ENCODE measurements at places on chromosomes 16 and 17.

DNA sequence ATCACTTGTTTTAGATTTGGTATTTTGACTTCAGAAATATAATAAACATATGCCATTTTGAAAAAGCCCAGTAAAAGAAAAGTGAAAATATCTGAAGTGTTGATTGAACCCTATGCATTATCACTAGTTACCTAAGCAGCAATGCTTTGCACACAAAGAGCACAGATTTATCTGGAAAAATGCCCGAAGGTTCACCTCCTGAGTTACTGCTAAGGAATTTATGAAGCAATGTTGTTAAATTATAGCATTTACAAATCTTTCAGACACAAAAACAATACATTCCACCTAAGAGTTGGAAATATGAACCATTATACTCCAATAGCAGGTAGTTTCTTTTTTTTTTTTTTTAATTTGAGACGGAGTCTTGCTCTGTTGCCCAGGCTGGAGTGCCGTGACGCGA lies 38.9 kb upstream of the GHDC start:
- DNase-seq: no peak

DNA sequence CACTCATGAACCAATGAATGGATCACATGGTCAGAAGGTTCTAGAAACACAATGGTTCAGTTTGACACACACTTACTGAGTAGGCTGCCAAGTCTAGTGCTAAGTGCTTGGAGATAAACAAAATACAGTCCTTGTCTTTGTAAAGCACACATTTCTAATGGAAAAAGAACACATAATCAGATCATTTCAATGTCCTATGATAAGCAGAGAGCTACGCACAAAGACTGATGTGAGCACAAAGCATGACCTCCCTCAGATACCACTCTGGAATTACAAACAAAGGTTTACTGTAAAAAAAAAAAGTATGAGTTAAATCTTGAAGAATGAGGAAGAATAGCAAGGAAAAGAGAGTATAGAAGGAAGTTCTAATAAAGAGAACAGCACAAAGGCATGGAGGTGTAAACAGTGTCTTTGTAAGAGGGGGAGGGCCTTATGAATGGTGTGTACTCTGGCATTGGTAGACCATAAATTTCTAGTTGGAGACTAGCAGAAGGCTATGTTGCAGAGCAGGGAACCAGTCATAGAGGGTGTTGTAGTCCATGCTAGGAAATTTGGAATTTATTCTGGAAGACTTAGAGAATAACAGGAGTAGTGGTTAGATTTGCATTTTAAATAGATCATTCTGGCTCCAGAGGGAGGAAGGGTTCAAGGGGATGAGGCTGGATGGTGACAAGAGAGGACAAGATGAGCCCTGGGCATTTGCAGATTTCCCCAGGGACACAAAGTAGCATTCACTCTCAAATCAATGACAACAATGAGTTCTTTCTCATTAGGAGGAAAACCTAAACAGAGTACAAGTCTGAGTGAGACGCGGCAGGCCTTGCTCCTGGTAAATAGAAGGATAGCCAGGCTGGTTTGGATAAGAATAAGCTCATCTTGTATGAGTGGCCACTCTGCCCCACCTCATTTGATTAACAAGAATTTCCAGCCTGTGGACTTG lies 468.0 kb downstream of the TOX3 start:
- DNase-seq: no peak

DNA sequence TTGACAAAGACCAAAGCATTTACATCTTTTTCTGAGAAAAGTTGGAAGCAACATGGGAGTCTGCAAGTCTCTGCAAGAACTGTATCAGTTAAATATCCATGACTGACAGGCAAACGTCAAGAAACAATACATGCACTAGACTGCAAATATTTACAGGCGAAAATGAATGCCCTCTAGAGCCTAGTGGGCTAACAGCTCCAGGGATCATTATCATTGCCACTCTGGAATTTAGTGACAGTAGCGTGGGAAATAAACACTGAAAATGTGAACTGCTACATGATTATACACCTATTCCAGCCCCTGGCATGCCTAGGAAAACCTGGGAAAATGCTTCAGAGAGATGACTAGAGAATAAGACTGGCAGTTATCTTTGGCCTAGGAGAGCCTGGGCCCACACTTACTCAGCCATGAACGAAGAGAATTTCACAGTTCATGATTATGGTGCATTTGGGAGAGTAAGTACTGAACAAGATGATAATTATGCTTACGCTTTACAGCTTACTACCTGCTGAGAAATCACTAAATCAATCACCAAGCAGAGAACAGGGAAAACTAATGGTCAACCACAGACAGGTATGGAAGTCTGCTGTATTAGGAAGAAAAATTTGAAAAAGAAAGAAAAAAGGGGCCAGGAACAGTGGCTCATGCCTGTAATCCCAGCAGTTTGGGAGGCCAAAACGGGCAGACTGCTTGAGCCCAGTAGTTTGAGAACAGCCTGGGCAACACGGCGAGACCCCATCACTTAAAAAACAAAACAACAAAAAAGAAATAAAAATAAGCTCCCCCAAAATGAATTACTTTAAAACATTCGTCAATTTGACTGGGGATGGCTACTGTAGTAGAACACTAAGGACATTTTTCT lies 66.6 kb upstream of the CLEC18B start:
- DNase-seq: no peak

- no peak for DNase-seq
Observed at GRCh38 chr17:13525876-13526275, 75.9 kb downstream of the HS3ST3A1 start.

DNA sequence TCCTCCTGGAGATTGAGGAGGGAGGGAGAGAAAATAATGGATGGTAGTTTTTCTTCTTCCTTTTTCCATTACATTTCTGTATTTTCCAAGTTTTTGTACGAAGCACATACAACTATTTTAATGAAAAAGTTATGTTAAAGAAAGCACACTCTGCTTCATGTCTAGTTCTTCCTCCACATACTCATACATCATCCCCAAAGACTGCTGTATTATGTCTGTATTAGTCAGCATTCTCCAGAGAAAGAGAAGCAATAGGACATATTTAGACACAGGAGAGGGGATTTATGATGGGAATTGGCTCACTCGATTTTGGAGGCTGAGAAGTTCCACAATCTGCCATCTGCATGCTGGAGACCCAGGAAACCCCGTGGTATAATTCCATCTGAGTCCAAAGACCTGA lies 10.1 kb upstream of the ACSM2A start:
- no peak for DNase-seq

DNA sequence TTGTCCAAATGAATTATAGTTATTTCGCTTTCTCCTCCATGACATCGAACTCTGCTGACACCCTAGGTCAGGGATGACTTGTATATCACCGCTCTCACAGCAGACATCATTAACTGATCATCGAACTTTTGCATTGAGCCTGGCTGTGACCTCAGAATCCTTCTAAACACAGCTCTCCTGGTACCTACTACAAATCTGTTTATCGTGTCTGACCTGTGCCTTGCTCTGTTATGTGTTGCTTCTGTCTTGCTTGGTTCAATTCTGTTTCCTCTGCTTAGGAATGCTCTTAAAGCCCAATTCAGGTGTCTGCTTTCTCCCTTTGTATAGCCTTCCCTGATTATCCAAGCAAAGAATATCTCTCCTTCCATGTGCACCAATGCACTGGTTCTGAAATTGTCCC lies 78.3 kb downstream of the CYLD start:
- DNase-seq: no peak

DNA sequence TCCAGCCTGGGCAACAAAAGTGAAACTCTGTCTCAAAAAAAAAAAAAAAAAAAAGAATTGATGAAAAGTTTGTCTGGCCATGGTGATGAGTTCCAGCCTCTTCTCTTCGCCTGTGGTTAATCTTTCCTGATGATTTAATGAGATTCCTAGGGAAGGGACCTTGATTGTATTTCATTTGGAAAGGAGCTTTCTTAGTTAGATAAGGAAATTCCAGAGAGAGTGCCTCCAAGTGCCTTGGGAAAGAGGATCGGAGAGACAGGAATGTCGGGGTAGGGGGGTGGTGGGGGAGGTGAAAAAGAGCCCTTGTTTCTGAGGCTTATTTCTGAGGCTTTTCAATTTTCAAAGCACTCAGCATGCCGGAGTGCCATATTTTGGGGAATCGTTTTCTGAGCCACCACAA lies 93.2 kb upstream of the SIAH1 start:
- DNase-seq: no peak

- DNase-seq: no peak
Observed at GRCh38 chr16:11423315-11424117, 78.3 kb downstream of the RMI2 start.

GRCh38 chr17:7016418-7016817 lies 4.0 kb downstream of the RNASEK start:
- no peak for DNase-seq

DNA sequence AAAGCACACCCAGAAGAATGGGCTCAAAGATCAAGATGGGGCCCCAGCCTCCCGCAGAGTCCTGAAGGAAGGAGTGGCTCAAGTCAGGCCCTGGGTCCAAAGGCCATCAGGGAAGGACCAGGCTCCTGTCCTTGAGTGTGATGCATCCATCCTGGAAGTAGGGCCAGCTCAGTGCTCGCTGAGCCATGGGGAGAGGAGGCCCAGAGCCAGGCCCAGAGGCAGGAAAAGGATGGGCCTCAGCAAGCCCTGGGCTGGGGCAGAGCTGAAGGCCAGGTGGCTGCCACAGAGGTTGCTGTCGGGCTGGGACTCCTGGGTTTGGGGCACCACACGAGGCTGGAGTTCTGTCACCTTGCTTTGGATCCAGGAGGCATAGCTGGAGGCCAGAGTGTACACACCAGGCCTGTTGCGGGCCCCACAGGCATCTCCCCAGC lies 3.7 kb downstream of the PRSS8 start:
- DNase-seq: no peak

- DNase-seq: no peak
Observed at GRCh38 chr16:67807148-67807682, 526 bp downstream of the TSNAXIP1 start.

DNA sequence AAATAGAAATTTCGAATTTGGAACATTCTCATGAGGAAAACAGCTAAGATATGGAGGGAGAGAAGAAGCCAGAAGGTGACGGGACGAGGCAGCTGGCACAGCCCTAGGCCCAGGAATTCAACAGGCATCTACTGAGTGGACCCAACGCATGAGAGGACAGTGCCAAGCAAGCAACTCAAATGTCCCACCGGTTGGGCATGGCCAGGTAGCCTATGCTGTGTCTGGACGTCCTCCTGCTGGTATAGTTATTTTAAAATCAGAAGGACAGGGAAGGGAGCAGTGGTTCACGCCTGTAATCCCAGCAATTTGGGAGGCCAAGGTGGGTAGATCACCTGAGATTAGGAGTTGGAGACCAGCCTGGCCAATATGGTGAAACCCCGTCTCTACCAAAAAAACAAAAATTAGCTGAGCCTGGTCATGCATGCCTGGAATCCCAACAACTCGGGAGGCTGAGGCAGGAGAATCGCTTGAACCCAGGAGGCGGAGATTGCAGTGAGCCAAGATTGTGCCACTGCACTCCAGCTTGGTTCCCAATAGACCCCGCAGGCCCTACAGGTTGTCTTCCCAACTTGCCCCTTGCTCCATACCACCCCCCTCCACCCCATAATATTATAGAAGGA lies 2.0 kb downstream of the GH1 start:
- no peak for DNase-seq

GRCh38 chr16:69077251-69077650 lies 28.2 kb upstream of the HAS3 start:
- DNase-seq: no peak

DNA sequence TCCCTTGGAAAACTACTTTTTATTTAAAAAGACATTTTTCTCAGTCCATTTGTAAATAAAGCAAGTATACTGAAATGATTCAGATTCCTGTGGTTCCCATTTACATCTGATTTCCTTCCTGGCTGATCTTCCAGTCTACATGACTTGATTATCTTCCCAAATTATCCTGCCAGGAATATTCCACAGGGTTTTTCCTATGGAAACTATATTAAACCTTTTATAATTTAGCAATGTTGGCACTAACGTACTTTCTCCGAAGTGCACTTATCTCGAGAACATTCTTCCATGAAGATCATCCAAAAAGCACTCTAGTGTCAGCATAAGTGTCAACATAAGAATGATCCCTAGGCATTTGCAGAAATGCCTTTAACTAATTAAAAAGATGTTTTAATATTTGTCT lies 347.7 kb upstream of the KIF2B start:
- DNase-seq: no peak

DNA sequence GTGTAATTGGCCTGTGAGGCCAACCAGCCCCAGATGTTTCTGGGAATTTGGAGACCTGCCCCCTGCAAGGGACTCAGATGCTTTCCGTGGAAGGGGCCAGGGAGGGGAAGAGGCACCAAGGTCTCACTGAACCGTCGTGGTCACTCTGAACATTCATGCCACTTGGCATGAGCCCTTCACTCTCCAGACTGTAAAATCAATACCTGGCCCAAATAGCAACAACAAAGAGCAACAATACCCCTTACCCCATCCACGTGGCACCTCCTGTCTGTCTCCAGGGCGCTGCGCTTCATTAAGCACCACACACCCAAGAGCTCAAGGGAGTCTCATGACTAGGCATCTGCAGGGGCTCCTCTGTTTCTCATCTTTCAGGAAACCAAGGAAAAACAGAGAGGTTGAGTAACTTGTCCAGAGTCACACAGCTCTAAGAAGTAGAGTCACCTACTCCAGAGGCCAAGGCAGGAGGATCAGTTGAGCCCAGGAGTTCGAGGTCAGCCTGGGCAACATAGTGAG lies 52.8 kb downstream of the SOCS1 start:
- no peak for DNase-seq

DNA sequence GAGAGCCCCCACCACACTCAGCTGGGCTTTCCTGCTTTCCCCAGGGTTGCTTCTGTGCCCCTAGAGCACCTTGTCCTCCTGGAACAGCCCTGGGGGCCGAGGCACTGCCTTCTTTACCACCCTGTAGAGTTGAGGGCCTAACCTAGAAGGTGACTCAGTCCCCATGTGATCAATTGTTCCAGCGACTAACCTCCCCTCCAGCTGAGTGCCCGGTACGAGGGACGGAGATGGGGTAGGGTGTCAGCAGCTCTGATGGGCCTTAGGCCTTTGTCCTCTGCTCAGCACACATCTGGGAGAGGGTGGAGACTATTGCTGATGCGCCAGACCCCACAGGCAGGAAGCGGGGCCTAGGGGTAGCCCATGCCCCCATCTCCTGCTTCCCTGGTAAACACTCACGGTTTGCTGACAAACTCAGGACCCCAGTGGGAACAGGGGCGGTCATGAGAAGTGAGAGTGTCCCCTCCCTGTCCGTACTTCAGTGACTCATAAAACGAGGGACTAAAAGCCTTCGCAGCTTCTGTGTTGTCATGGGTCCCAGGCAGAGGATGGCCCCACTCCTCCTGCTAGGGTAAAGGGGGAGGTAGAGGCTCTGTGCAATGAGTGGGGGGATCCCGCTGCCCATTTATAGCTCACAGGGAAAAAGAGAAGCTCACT lies 33.1 kb downstream of the NECAB2 start:
- no peak for DNase-seq
